ENCODE measurements at places on chromosomes 13 and 19.

GRCh38 chr19:49069026-49069425, 3.5 kb downstream of the KCNA7 start:
- DNase-seq: no peak

GRCh38 chr13:99063178-99063577, 85.3 kb upstream of the DOCK9 start:
- no peak for DNase-seq

DNA sequence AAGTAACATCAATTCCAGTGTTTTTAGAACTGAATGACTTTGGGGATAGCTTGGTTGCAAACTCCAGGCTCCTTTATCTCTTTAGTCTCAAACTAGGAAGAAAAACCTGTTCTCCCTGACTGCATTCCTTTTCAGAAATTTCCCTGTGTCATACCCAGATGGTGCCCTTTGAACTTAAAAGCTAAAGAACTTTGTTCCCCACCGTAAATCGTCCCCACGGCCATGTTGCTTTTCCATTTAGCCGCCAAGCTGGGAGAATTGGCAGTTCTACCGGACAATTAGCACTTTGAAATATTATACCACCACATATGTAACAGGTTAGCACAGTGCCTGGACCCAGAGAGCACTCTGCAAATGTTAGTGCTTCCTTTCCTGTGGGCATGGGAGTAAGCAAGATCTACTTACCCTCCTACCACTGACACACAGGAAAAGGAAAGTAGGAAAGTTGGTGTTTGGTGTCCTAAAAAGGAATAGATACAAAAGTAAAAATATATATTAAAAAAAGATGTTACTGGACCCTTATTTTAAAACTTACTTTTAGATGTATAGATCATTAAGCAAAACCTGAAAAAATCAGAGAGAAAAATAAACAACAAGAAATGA, 191.9 kb upstream of the MIR17HG start:
- DNase-seq: no peak

DNA sequence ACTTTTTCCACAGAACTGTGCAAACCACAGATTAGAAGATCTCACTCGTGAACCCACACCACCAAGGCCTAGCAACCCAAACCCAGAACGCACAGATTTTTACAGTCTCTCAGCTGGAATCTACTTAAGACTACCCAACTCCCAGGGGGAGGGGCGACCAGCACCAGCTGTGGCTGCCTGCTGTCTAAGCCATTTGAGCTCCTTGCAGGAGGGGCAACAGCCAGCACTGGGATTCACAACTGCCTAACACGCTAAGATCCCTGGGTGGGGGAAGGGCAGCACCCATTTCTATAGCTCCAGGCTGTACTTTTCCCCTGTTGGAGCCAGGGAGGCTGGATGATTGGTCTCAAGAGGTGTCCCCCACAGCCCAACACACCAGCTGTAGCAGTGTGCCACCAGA, 368.8 kb downstream of the SUCLA2 start:
- no peak for DNase-seq

GRCh38 chr13:20118268-20119140, 42.3 kb downstream of the GJA3 start:
- peak; percentile 45 for DNase-seq

GRCh38 chr13:47420568-47420967, 523.7 kb upstream of the HTR2A start:
- DNase-seq: no peak
